ENCODE measurements at places on chromosomes 5 and 9.
A peak's percentile ranks its signal among the peaks of the same experiment; 100 is the strongest.

DNA sequence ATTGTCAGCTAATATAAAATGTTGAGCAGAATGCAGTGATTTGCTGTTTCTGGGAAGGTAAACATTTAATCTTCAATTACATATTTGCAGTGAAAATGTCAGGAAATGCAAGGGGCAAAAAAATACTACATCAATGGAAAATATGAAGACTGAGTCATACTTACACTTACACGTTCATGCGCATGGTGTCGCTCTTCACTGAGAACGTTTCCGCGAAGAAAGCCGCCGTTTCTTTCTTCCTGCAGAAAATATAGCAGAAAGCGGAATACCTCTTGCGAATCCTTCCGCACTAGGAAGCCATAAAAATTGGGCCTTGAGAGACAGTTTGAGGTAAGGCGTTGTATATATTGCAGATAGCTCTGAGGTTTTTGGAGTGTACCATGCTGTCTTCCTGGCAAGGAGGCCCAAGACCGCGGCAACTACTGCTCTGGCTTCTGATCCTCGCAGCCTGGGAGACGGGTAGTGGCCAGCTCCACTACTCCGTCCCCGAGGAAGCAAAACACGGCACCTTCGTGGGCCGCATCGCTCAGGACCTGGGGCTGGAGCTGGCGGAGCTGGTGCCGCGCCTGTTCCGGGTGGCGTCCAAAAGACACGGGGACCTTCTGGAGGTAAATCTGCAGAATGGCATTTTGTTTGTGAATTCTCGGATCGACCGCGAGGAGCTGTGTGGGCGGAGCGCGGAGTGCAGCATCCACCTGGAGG is at the start of gene PCDHA13:
Gene PCDHA13 (plus strand): TSS at position 236 of the 702 bp plus-strand sequence. CDS start 145 bp downstream, at position 381.
- peak; percentile 90 for DNase-seq

- no peak for DNase-seq
Measured at GRCh38 chr5:138978581-138978980, 103.4 kb upstream of the LRRTM2 start.

DNA sequence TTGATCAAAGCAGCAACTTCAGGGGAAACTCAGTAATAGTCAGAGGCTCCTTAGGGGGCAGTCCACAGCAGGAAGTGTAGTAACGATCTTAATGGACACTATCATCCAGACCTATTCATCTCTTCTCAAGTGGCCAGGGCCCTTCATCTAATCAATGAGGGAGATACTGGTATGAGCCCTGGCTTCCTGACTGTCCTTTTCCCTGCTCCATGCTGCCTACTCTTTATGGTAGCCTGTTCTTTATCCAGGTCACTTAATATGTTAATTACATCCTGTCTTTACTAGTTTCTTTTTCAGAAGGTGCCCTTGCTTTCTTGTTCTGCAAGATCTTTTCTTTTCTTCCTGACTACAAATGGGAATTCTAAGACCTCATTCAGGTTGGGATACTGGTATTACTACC is 197.1 kb downstream of the CAVIN4 start:
- no peak for DNase-seq

- no peak for DNase-seq
Measured at GRCh38 chr5:10735569-10736276, 25.3 kb downstream of the DAP start.

- peak; percentile 51 for DNase-seq
Measured at GRCh38 chr5:168706655-168707069, 127.5 kb upstream of the PANK3 start.

GRCh38 chr9:136541179-136541578 is 4.7 kb downstream of the NOTCH1 start:
- DNase-seq = no peak

- DNase-seq = no peak
Measured at GRCh38 chr9:134058716-134059115, 9.1 kb downstream of the BRD3 start.

- DNase-seq = no peak
Measured at GRCh38 chr5:14744296-14745187, 80.0 kb downstream of the OTULIN start.

- DNase-seq = no peak
Measured at GRCh38 chr5:94744906-94745305, 126.4 kb downstream of the SLF1 start.

- DNase-seq = peak; percentile 63
Measured at GRCh38 chr5:32531885-32532520, 53.4 kb upstream of the SUB1 start.

- DNase-seq = no peak
Measured at GRCh38 chr5:141868541-141868940, 9.7 kb downstream of the PCDH1 start.

GRCh38 chr9:80435591-80435990 is 863.8 kb downstream of the TLE4 start:
- DNase-seq = no peak

DNA sequence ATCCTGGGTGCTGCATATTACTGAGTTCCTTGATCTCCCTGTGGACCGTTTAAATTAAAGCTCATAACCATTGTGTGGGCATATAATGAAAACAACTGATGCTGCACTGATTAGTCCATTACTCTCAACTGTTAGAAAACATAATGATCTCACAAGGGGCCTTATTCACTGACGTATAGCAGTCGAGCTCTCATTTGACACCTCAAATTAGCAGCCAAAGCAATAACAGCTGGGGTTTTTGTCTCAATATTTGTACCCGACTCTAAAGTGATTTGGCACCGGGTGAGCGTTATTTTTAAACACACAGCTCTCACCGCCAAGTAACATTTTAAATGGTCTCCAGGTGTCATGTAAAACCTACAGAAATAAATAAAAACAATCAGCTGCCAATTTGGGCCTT is 252.2 kb upstream of the PANK3 start:
- DNase-seq = no peak

DNA sequence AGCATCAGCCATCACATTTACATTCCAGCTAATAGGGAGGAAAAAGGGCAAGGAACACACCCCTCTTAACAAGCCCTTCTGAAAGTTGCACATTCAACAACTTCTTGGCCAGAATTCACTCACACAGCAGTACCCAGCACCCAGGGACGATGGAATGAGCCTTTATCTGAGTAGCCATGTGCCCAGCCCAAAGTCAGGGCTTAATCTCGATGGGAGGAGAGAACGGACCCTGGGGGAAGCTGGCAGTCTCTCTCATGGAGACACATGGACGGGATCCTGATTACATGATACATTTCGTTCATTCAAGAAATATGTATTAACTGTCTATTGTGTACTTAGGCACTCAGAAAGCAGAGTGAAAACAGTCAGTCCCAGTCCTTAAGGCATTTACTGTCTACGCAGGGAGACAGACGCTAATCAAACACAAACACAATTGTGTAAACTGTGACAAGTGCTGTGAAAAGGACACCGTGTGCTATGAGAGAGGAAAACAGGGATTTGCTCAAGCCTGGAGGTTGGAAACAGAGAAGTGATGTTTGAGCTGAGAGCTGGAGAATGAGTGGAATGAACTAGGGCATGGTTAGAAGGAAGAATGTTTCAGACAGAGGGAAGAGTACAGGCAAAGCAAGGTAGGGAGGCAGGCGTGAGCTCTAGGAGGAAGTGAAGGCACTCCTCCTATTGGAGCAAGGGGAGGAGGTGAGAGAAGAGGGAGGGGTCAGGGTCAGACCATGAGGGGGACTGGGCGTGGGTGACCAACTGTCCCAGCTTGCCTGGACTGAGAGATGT is 7.4 kb downstream of the OTULINL start:
- peak; percentile 94 for DNase-seq

GRCh38 chr5:178196986-178197385 is 7.3 kb upstream of the HNRNPAB start:
- DNase-seq = peak; percentile 40

DNA sequence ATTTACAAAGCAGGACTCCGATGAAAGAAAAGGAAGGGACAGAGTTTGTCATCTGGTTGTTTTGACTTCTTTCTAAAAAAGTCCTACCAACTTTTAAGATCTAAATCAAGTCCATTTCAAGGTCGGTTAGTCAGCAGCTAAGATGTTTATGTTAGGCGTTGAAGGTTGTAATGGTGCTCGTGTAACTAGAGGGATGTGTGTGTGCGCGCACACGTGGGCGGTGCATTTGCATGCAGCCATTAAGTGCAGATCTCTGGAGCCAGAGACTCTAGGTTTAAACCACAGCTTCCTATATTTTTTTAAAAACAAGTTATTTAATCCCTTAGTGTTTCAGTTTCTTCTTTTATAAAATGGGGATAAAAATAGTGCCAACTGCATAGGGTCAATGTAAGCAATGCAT is 77.0 kb upstream of the SMIM32 start:
- no peak for DNase-seq

- DNase-seq = no peak
Measured at GRCh38 chr9:131098391-131099101, 2.2 kb downstream of the AIF1L start.

- DNase-seq = no peak
Measured at GRCh38 chr9:86713470-86713869, 233.8 kb downstream of the GAS1 start.
